Regular cardiac myocyte (primary cell): ENCODE measurements at places on chromosomes 1 and 21. TPM values are rescaled to one million over a fixed set of nuclear protein-coding genes. Genes with fewer than 3 reads are reported as not detected.

The S100A9 gene
- total RNA-seq = not detected in 2 replicates

The HHAT gene
- 4.0 and 8.5 TPM in 2 replicates for total RNA-seq

The S1PR1 gene
- 3.1 and 23.6 TPM in 2 replicates for total RNA-seq

The TDRD5 gene
- not detected in 2 replicates for total RNA-seq

The POGZ gene
- total RNA-seq = 10.5 and 12.4 TPM in 2 replicates

The CASQ2 gene
- total RNA-seq = under 0.01 and 1.4 TPM in 2 replicates

The HSF2BP gene
- 0.96 and 2.5 TPM in 2 replicates for total RNA-seq

The COL18A1 gene
- 52.7 and 56.4 TPM in 2 replicates for total RNA-seq

The KRTAP19-3 gene
- total RNA-seq = not detected in 2 replicates
